ENCODE measurements at places on chromosomes 12 and 14.

DNA sequence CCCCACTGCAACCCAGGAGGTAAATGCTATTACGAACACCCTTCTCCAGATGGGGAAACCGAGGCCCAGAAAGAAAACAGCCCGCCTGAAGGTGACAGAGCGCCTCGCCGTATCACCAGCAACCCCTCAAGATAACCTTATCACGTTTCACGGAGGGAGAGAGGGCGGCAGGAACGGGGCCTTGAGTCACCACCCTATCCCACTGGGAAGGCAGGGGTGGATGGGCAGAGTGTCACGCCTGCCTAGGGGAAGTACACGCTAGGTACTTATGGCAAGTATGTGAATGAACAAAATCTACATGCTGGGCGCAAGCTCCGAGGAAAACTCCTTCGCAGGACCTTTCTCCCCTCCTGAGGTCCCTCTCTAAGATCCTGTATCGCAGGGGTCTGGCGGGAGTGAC lies 17.8 kb downstream of the NCOR2 start:
- DNase-seq = no peak

- DNase-seq = no peak
Measured at GRCh38 chr14:73465823-73466532, 7.6 kb upstream of the NUMB start.

- DNase-seq = no peak
Measured at GRCh38 chr14:61703342-61704129, 8.2 kb downstream of the HIF1A start.

DNA sequence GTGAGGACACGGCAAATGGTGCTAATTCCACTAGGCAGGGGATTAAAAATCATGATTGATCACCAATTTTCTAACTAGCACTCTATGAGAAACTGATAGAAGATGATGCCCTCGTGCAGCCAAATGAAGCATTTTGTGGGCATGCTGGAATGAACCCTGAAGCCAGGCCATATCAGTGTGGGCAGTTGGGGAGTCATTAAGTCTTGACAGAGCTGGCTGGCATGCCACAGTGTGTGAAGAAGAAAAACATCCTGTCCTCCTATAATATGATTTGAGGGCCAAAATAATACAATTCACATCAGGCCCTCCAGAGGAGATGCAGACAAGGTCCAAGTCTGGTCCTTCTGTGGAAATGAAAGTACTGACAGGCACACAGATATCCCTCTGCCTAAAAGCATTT lies 107.1 kb downstream of the TMTC1 start:
- DNase-seq = no peak

GRCh38 chr14:83712418-83713129 lies 1817.4 kb upstream of the FLRT2 start:
- no peak for DNase-seq

GRCh38 chr12:54700301-54700700 lies 52.1 kb upstream of the DCD start:
- no peak for DNase-seq

DNA sequence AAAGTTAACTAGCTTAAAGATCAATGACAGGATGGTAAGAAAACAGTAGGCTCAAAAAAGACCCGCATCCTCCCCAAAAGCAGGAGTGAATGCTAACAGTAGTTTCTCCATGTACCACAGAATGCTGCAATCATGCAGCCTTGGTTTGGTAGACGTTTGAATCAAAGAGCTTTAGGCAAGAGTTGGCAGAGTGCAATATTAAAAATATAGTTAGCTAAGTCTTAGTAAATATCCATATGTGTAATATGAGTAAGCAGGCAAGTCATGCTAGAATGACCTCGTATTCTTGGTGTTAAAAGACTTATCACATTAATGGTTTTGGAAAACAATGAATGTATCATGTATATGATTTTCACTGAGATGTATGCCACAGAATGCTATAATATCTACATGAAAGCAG lies 18.8 kb upstream of the KLRF1 start:
- DNase-seq = no peak

DNA sequence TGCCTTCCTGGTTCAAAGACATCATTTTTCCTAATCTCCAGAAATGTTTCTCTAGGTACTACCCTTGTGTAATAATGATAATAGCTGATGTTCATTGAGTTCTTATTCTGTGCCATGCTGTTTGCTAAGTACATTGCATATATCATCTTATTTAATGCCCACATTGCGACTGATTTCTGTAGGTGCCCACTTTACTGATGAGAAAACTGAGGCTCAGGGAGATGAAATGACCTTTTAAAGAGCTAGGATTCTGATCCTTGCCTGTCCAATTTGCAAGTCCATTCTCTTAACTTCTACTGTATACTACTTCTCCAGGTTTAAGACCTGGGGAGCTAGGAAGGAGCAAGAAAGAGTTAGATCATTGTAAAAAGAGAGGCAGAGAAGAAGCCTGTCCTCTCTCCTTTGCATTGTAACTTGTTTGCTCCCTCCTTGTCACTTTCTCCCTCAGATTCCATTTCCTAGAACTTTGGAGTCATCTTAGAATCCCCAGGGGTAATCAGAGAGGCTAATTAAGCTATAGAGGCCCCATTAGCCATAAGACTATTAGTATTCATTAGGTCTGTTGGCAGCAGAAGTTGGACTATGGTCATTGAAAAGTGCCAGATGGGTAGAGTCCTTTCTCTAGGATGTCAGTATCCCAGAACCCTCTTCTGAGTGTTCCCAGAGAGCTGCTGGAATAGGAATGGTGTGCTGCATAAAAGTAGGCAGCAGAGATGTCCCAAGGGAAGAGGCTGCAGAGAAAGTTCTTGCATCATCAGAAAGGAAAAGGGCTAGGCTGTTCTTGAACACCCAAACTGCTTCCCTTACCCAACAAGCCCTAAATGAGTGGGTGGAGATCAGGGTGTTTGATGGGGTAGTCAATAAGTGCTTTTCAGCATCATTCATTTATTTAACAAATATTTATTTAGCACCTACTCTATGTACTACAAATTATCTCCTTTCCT lies 3.1 kb downstream of the DGKA start:
- DNase-seq = no peak

DNA sequence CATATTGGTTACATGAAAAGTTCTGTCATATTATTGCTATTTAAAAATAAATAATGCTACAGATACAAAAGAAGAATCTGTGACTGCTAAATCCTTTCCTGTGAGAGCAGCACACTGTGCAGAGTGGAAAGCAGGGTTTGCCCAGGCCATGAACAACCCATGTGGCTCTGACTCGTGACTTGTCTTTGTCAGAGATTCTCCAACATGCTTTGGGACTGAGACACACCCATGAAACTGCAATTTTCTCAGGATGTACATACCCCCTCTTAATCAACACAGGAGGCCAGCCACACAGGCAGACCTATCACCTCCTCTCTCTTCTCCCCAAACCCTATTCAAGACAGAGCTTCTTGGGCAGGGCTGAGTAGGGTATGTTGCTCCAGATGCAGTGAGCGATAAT lies 96.8 kb upstream of the NTF3 start:
- no peak for DNase-seq

GRCh38 chr14:60757567-60758002 lies 23.0 kb downstream of the MNAT1 start:
- no peak for DNase-seq

- no peak for DNase-seq
Measured at GRCh38 chr12:113467502-113468364, 3.9 kb downstream of the LHX5 start.

DNA sequence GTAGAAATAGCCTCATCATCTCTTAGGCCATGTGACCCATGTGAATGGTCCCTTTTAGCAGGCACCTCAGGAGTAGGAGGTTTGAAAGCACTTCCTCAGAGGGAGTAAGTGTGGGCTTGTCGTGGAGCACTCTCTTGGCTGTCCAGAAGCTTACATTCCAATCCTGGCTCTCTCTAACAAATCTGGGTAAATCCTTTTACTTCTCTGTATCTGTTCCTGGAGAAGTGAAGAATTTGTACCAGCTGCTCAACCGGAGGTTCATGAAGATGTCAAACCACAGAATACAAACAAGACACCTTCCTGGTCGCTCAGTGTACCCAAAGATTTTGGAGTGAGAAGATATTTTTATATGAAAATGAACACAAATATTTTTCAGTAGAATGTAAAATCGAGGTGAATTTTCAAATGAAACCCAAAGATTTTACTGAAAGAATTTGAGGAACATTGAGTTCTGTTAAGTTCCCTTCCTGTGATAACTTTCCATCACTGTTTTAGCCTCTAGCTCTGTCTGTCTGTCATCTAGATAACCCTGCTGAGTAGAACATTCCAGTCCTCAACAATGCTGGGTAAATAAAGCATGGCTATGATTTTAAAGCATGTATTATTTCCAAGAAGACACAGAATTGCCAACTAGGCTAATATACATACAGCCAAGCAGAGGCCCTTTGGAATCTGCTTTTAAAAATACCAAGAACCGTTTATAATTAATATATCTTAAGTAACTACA lies 263.9 kb upstream of the RGS6 start:
- DNase-seq = no peak

DNA sequence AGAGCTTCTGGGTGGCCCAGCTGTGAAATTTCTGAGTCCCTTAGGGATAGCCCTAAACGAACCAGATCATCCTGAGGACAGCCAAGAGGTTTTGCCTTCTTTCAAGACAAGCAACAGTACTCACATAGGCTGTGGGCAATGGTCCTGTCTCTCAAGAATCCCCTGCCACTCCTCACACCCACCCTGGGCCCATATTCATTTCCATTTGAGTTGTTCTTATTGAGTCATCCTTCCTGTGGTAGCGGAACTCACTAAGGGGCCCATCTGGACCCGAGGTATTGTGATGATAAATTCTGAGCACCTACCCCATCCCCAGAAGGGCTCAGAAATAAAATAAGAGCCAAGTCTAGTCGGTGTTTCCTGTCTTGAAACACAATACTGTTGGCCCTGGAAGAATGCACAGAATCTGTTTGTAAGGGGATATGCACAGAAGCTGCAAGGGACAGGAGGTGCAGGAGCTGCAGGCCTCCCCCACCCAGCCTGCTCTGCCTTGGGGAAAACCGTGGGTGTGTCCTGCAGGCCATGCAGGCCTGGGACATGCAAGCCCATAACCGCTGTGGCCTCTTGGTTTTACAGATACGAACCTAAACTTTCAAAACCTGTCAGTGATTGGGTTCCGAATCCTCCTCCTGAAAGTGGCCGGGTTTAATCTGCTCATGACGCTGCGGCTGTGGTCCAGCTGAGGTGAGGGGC lies 38.9 kb downstream of the DAD1 start:
- peak; percentile 72 for DNase-seq

- no peak for DNase-seq
Measured at GRCh38 chr12:56271031-56271430, 4.3 kb downstream of the COQ10A start.

GRCh38 chr14:101654051-101654450 lies 92.8 kb downstream of the DIO3 start:
- DNase-seq = no peak

- DNase-seq = no peak
Measured at GRCh38 chr14:85358136-85358785, 171.7 kb upstream of the FLRT2 start.

DNA sequence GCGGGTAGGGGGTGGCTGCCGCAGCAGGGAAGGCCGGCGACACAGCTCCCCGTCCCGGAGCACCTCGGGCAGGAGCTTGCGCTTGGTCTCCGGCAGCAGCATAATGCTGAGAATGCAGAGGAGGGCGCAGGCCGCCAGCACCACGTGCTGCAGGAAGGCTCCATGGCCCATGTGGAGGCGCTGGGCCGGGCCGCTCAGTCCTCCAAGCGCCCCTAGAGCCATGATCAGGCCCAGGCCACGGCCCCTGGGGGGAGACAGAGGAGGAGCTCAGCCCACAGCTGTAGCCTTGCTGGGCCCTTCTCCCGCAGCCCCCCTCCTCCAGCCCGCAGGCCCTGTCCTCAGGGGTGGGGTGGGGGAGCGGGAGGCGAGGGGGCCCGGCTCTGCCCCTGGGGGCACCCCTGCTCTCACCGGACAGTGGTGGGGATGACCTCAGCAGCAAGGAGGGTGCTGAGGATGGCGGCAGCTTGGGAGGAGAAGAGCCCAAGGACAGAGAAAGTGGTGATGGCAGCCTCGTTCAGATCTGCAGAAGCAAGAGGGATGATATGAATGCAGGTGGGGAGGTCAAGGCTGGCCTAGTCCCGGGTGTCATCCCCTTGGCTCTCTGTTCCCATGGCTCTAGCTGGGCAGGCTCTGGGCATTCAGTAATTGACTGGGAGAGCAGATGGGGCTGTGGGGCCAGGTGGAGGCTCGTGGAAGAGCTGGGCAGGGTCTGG lies 5.8 kb downstream of the SLC22A17 start:
- no peak for DNase-seq

DNA sequence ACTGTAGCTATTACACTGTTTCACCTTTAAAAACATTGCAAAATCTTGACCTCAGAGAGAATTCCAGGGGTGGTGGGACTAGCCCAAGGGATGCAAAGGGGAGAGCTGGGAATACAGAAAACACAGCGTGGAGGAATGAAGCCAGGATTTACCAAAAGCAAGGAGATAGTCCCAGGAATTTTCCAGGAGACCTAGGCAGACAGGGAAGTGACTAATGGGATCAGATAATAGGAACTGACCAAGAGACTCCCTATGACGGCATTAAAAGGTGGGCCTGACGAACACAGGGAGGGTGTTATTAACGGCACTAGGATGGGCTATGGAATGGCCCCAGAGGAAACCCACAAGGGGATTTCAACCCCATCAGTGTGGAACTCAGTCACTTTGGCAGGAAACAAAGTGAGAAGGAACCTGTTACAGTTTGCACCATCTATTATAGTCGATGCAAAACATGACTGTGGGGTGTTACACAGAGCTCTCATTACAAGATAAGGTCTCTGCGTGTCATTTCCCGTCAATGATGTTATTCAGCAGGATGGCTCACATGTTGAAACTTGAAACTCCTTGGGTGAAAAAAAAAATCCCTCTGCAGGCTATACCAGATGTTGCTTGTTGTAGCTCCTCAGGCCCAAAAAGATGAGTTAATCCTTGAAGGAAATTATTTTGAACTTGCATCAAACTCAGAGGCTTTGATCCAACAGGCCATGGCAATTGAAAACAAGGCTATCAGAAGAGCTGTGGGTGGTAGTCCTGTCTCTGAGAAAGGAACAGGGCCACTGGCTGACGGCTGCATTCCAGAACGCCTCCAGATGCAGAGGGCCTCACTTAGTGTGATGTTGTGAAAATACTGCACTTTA lies 58.7 kb downstream of the DRAM1 start:
- no peak for DNase-seq

GRCh38 chr14:77605392-77605972 lies 11.0 kb downstream of the SPTLC2 start:
- DNase-seq = no peak
